ENCODE measurements at places on chromosomes 6 and 20.

DNA sequence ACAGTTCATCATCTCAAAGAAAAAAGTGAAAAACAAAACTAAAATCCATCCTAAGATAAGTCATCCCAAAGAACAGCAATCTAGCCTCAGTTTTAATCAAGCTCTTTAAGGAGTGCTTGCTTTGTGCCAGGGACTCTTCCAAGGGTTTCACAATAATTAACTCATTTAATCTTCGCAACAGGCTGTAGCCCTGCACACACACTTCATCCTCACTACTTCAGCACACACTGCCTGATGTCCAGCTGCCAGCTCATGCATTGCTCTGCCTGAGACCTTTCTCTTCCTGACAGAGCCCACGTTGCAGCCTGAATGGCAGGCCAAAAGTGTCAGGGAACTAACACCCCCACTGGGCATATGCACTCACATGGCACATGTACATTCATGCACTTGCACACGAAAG, 21.2 kb upstream of the PTPRT start:
- DNase-seq: no peak

- no peak for DNase-seq
Observed at GRCh38 chr6:67011441-67011840, 1304.4 kb upstream of the EYS start.

DNA sequence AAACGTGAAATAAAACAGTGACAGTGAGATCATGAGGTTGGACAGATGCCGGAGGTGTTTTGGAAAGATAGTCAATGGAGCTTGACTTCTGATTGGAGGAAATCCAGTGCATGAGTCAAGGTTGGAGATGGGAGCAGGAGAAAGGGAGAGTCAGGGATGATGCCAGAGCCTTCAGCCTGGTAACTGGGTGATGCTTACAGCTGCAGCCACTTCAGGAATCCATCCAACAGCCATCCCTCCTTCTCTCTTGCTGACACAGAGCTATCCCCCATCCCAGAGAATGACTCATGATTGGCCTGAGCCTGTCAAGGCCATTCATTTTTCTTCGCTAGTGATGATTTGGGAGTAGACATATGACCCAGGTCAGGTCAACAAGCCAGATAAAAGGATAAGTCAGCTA, 112.8 kb downstream of the SAMD5 start:
- DNase-seq: no peak

GRCh38 chr6:168232989-168233874, 86.3 kb downstream of the DACT2 start:
- no peak for DNase-seq

GRCh38 chr20:2172305-2173175, 70.9 kb downstream of the STK35 start:
- peak; percentile 24 for DNase-seq

GRCh38 chr6:104784884-104785283, 74.8 kb downstream of the HACE1 start:
- no peak for DNase-seq

DNA sequence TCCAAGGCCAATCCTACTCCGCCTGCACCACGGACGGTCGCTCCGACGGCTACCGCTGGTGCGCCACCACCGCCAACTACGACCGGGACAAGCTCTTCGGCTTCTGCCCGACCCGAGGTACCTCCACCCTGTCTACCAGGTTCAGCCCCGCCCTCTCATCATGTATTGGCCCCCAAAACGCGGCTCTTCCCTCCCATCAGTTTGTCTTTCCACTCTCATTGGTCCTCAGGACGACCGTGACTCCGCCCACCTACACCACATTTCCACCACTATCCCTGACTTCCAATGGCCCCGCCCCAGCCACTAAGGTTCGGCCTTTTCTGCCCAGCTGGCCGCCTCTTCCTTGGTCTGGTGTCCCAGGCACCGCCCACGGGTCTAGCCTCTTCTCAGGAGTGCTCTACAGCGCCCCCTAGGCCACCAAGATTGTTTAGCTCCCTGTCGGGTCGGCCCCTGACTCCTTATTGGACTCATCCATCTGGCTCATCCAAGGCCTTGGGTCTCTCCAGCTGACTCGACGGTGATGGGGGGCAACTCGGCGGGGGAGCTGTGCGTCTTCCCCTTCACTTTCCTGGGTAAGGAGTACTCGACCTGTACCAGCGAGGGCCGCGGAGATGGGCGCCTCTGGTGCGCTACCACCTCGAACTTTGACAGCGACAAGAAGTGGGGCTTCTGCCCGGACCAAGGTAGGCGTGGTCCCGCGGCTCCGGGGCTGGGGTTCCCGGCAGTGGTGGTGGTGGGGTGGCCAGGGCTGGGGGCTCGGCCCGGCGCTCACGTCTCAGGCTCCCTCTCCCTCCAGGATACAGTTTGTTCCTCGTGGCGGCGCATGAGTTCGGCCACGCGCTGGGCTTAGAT, 3.1 kb downstream of the MMP9 start:
- peak; percentile 50 for DNase-seq

- DNase-seq: no peak
Observed at GRCh38 chr6:75202676-75203131, 3.1 kb downstream of the COL12A1 start.

- DNase-seq: no peak
Observed at GRCh38 chr6:15977050-15977449, 151.8 kb upstream of the MYLIP start.

GRCh38 chr6:118764766-118765165, 113.4 kb upstream of the CEP85L start:
- DNase-seq: no peak

DNA sequence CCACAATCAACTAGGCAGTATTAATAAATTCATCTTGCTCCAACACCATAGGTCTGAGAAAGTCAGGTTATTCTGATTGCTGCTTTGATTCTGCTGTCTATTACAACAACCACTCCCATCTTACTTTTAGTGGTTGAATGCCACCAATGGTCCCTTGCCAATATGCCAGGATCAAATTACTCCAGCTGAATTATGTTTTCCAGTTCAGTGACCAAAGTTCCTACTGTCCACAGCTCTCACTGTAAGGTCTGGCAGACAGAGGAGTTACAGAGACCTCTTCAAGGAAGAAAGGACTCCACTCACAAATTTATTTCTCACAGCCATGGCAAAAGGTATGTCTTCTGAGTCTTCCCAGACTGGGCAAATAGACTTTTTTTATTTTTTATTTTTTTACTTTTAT, 557.0 kb downstream of the HAO1 start:
- DNase-seq: no peak

DNA sequence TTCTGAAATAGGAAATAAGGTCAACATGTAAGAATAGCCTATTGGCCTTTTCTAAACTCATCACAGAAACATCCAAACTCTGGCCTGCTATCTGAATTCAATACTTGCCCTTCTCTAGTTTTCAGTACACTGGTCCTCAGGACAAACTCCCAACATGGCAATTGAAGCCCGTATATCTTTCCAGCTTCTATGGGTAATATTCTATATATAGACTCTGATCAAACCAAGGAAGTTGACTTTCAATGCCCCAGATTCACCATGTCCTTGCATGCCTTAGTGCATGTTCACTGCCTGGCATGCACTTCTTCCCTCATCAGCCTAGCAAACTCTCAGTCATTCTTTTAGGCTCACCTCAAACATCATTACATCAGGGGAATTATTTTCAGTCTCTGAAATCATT, 73.2 kb downstream of the RSPO3 start:
- peak; percentile 81 for DNase-seq

GRCh38 chr6:13415283-13415682, 72.1 kb downstream of the GFOD1 start:
- no peak for DNase-seq

GRCh38 chr6:87742106-87742505, 40.1 kb upstream of the AKIRIN2 start:
- DNase-seq: no peak

DNA sequence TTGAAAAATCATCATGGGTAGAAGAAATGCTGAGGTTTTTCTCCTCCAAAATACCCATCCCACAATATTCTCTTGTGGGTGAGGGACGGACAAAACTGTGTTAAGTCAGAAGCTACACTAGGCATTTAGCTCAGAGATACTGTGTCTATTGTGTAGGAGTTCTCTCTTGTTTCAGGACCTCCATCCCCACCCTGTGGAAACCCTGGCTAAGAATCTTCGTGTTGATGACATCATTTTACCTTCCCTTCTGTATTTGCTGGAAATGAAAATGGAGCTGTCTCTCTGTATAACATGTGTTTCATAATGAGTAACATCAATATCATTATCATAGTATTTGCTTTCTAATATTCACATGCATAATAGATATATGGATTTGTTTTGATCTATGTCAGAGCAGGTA, 1193.0 kb upstream of the CITED2 start:
- no peak for DNase-seq

- no peak for DNase-seq
Observed at GRCh38 chr6:164345327-164345726, 930.8 kb downstream of the QKI start.

DNA sequence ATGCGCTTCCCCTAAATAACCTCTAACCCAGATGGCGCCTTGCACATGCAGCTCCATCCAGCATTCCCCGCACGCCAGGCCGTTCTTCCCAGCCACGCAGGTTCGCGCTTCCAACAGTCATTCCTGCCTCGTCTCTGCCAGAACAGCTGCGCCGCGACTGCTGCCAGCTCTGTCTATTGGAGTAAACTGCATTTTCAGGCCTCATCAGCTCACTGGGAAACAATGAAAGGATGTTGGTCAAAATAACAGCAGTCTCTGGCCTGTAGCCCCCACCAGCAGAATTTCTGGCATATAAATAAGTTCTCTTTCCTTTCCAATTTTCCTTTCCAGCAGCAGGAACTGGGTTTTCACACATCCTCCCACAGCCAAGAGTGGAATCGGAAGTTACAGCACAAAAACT, 14.6 kb downstream of the NRSN1 start:
- no peak for DNase-seq

DNA sequence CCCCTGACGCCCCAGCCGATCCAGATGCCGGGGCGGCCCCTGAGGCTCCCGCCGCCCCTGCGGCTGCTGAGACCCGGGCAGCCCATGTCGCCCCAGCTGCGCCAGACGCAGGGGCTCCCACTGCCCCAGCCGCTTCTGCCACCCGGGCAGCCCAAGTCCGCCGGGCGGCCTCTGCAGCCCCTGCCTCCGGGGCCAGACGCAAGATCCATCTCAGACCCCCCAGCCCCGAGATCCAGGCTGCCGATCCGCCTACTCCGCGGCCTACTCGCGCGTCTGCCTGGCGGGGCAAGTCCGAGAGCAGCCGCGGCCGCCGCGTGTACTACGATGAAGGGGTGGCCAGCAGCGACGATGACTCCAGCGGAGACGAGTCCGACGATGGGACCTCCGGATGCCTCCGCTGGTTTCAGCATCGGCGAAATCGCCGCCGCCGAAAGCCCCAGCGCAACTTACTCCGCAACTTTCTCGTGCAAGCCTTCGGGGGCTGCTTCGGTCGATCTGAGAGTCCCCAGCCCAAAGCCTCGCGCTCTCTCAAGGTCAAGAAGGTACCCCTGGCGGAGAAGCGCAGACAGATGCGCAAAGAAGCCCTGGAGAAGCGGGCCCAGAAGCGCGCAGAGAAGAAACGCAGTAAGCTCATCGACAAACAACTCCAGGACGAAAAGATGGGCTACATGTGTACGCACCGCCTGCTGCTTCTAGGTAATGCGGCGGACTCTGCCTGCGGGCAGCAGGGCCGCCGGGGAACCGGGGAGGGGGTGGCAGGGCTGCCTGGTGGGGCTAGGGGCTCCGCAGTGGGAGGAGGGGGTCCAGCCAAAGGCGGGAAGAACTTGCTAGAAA, 2.3 kb downstream of the GNAS start:
- no peak for DNase-seq

- DNase-seq: no peak
Observed at GRCh38 chr6:23140871-23141270, 571.5 kb downstream of the HDGFL1 start.

- DNase-seq: peak; percentile 89
Observed at GRCh38 chr6:120735641-120736040, 598.6 kb downstream of the TBC1D32 start.

- peak; percentile 93 for DNase-seq
Observed at GRCh38 chr6:82248273-82248735, 760 bp upstream of the IBTK start.

- no peak for DNase-seq
Observed at GRCh38 chr20:32749914-32750637, 6.8 kb upstream of the COMMD7 start.

DNA sequence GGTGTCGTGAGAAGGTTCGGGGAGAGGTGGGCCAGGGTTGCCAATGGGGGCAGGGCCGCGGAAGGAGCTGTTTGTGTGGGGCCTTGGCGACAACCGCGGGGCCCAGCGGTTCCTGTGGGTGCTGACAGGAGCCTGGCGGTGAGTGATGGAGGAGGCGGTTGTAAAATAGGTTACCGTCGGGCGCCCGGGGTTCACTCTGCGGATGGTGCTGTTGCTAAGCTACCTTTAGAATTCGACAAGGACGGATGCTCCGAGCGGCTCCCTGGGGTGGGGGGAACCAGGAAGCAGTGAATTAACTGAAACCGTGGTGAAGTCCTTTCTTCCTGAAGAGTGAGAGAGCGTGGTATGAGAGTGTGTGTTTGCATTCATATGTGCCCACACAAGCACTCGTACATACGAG, 61.7 kb downstream of the CDH22 start:
- no peak for DNase-seq

DNA sequence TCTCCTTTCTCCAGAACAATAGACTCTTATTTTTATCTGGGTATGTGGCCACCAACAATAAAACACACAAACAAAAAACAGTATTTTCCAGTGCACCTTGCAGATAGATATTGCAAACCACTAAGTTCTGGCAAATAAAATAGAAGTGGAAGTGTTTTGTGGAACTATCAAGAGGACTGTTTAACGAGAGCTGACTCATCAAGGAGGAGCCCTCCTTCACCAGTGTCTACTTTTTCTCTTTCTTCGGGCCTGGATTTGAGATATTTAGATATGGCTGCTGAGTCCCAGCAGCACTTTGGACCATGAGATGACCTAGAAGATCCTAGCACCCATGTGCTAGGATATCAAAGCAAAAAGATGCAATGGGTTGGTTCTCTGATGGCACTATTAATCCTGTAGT, 154.7 kb downstream of the AIG1 start:
- no peak for DNase-seq

DNA sequence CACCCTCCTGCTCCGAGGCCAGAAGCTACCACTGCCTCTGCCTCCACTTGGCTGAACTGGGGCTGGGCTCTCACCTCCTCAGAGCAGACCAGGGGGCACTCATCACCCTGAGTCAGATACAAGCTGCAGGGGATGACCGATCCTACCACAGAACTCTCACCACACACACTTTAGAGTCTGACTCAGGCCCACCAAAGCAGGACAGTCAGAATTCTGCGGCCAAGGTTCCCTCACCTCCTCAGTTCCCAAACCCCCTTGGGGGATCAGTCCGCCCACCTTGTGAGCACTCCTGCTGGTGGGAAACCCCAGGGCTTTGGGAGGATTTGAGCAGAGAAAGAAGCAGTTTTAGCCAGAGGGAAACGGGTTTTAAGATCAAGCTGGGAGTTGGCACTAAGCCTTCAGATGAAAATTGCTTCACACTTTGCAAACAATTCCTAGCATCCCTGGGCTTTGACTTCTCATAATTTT, 587.8 kb upstream of the JAG1 start:
- DNase-seq: peak; percentile 75

DNA sequence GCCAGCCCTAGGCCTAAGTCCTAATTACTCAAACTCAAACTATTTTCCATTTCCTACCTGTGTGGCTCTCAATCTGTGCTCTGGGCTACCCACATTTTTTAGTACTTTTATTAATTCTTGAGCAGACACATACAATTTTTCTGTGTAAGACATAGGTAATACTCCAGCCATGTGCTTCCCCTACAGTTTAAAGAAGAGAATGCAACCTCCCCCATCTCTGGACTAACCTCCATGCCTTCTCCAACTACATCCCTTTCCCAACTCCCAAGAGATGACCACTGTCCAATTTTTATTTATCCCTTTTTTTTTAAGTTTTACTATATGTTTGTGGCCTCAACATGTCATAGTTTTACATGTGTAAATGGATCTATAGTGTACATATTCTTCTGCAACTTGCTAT, 5.8 kb downstream of the HMGN4 start:
- DNase-seq: peak; percentile 29

GRCh38 chr6:126773112-126773805, 345.2 kb upstream of the RSPO3 start:
- no peak for DNase-seq
